Retina (tissue), 1 donor: ENCODE measurements at places on chromosomes 11 and 22.

DNA sequence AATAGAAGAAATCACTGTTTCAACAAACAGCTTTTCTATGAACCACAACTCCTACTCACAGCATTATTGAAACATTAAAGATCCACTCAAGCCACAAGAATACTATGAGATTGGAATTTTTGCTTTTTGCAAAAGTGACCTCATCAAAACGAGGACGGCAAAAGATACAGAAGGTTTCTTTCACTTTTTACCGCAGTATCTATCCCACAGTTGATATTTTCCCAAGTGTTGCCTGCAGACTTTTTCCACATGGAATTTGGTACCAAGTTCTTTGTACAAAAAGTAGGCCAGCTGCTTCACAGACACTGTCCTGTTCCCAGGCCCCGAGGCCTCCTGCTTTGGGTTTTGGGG, 204.0 kb downstream of the TBC1D22A start:
- DNase-seq, result no peak

DNA sequence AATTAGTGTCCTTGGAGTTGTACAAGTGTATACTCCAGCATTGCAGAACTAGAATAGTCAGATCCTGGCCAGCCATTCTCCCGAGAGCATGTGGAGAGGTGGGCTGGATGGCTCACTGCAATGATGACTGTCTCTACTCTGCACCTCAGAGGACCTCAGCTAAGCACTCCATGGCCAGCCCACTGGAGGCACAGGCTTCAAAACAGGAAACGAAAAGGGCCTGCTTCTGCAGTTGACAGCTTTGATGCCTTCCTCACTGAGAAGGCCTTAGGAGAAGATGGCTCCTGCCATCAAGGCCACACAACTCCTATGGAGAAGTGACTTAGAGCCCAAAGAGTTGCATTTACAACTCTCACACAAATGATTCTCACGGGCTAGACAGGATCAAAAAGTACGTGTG, 9.1 kb downstream of the POLD4 start:
- no peak for DNase-seq

GRCh38 chr11:122486793-122487495, 168.6 kb upstream of the UBASH3B start:
- DNase-seq, result peak; percentile 6

GRCh38 chr11:110759972-110760381, 47.7 kb upstream of the ARHGAP20 start:
- no peak for DNase-seq

DNA sequence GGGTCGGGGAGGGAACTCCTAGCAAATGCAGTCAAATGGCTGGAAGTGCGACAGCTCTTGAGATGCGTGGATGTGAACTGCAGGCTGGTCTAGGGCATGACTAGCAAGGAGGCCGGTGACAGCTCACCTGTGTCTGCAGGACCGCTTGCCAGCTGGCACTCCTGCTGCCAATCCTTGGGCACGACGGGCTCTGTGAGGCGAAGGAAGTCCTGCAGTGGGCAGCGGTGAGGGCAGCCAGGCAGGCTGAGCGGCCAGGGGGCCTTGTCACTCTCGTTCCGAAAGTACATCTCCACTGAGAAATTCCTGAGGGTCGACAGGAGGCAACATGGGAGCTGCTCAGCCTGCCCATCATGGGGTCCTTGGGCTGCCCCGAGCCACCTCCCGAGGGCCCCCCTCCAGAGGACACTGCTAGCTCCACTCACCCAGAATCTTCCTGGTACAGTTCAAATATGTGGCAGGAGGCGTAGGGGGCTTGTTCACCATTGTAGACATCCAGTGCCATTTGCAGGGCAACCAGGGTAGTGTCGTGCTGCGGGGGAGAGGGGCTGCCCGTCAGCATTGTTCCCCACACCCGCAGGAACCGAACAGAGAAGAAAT, 5.9 kb downstream of the ACP2 start:
- DNase-seq, result no peak

DNA sequence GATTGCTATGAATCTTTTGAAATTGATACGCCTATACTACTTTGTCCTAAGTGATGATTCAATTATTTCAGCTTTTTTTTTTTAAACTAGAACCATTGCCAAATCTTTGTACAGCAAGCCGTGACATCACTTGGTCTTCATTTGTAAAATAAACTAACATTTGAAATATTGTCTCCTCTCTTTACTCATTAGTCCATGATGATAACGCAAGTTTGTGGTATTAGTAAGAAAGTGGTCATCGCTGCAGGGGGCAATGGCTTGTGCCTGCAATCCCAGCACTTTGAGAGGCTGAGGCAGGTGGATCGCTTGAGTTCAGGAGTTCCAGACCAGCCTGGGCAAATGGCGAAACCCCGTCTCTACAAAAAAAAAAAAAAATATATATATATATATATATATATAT, 12.9 kb upstream of the ARHGAP42 start:
- no peak for DNase-seq
